ENCODE measurements at places on chromosomes 6 and 20.

DNA sequence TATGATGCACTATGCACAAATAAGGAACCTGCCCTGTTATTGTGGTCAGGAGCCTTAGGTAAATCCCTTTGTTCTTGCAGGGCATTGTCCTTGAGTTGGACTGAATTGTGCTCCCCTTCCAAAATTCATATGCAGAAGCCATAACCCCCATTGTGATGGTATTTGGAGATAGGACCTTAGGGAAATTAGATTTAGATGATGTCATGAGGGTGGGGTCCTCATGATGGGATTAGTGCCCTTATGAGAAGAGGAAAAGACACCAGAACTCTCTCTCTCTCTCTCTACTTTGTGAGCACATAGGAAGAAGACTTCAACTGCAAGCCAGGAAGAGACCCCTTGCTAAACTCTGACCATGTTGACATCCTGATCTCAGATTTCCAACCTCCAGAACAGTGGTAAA lies 268.0 kb downstream of the LRFN2 start:
- no peak for DNase-seq

GRCh38 chr6:110537208-110538123 lies 61.1 kb upstream of the SLC22A16 start:
- DNase-seq: no peak

- no peak for DNase-seq
Observed at GRCh38 chr6:166530211-166531095, 56.0 kb downstream of the RAMACL start.

- no peak for DNase-seq
Observed at GRCh38 chr6:47348316-47348863, 38.7 kb upstream of the TNFRSF21 start.

- no peak for DNase-seq
Observed at GRCh38 chr6:1123386-1124375, 188.2 kb upstream of the FOXQ1 start.

GRCh38 chr6:147758303-147758702 lies 249.8 kb downstream of the SAMD5 start:
- DNase-seq: no peak

Data from GM06990 (cell line).